ENCODE measurements at places on chromosomes 2 and 18. TPM values are rescaled to one million over a fixed set of nuclear protein-coding genes. Genes with fewer than 3 reads are reported as not detected.

Gene DSG4
- not detected for total RNA-seq

Gene FAM228A
- total RNA-seq, result 1.7 TPM

Gene SFT2D3
- total RNA-seq, result 8.6 TPM

Gene MRO
- 1.2 TPM for total RNA-seq

Gene FAM124B
- total RNA-seq, result 6.4 TPM

Gene IL36A
- total RNA-seq, result not detected

Gene MAPRE2
- 18.3 TPM for total RNA-seq

Gene PSD4
- total RNA-seq, result 18.4 TPM

Gene SERPINB10
- 1.2 TPM for total RNA-seq

Gene HTRA2
- total RNA-seq, result 33.0 TPM

Gene NCKAP5
- total RNA-seq, result 7.5 TPM

Gene OXER1
- total RNA-seq, result 8.1 TPM

Gene ALK
- 0.29 TPM for total RNA-seq

Gene RPS27A
- 979 TPM for total RNA-seq

Gene DPP4
- 85.9 TPM for total RNA-seq

Gene NBAS
- 74.3 TPM for total RNA-seq

Gene C2orf72
- total RNA-seq, result 3.0 TPM

Gene LINC00305
- total RNA-seq, result 0.64 TPM

Gene MARCO
- 1.3 TPM for total RNA-seq

Gene SLC11A1
- 15.5 TPM for total RNA-seq

Gene NFU1
- total RNA-seq, result 34.0 TPM

Gene ARHGEF4
- total RNA-seq, result 6.7 TPM

Gene C2orf66
- total RNA-seq, result not detected

Gene HOXD13
- 0.06 TPM for total RNA-seq

Gene MYO5B
- total RNA-seq, result 27.9 TPM

Gene CCBE1
- 30.7 TPM for total RNA-seq

Gene KCNG3
- total RNA-seq, result 4.8 TPM

Gene CDKL4
- 2.6 TPM for total RNA-seq

Gene ITGA4
- total RNA-seq, result 51.7 TPM

Gene FIGN
- total RNA-seq, result 6.1 TPM

Gene COLEC11
- 2.6 TPM for total RNA-seq

Gene EDAR
- 2.2 TPM for total RNA-seq

Gene SLC35F5
- total RNA-seq, result 193 TPM

Gene KIAA2012
- total RNA-seq, result 0.18 TPM

Gene DSG2
- 34.3 TPM for total RNA-seq

Gene CKAP2L
- 8.2 TPM for total RNA-seq

Gene ALPP
- not detected for total RNA-seq

Gene RTP5
- total RNA-seq, result not detected

Gene ZNF397
- 38.1 TPM for total RNA-seq

Gene CHRNG
- 9.5 TPM for total RNA-seq

Gene CXCR4
- 58.4 TPM for total RNA-seq

Gene CAD
- 52.7 TPM for total RNA-seq

Gene FER1L5
- total RNA-seq, result 1.6 TPM

Gene ASB18
- total RNA-seq, result 2.0 TPM

Gene AFF3
- 52.7 TPM for total RNA-seq
